ENCODE measurements at places on chromosomes 5 and 9.
A peak's percentile ranks its signal among the peaks of the same experiment; 100 is the strongest.

DNA sequence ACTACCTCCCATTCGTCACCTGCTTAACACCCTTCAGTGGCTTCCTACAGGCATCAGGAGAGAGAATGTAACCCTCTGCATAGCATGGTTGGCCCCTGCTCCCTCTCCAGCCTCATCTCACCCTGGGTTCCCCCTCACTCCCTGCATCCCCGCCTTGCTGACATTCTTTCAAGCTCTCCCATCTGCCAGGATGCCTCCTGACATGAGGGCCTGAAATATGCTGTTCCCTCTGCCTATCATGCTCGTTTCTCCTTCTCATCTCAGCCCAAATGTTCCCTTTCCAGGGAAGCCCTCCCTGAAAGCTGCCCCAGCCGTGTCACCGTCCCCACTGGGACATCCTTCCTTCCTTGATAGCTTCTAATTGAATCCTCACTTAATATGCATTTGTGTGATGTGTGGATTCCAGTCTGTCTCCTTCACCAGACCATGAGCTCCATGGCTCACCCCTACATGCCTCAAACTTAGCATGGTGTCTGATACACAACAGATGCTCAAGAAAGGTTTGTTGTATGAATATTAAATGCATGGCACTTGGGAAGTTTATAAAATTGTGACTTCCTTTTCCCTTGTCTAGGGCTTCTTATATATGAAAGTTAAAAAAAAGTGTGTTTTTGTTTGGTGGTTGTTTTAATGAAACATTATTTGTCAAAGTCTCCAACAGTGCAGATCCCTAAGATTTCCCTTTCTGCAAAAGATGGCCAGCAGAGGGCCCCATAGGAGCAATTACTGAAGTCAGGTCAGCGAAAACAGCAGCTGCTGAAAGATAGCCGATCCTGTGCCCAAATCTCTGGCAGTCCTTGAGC is 7.3 kb upstream of the C5orf58 start:
- peak; percentile 41 for DNase-seq

- no peak for DNase-seq
Observed at GRCh38 chr9:121946465-121946864, 146.6 kb downstream of the TTLL11 start.

- no peak for DNase-seq
Observed at GRCh38 chr9:88965473-88965872, 25.8 kb upstream of the S1PR3 start.

DNA sequence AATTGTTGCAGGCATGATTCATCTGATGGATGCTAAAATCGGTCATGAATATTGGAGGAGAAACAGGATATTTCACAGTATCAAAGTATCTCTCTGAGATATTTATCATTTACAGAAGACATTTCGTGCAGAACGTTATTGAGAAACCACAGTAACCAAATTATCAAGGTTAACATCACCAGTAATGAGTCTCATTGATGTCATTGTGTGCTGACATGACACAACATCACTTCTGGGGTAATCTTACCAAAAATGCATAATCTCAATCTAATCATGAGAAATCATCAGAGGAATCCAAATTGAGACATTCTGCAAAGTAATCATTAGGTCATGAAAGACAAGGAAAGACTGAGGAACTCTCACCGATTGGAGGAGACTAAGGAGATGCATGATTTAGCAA is 42.7 kb downstream of the C5orf22 start:
- no peak for DNase-seq

- DNase-seq: no peak
Observed at GRCh38 chr9:94507531-94508258, 47.2 kb upstream of the PCAT7 start.

- no peak for DNase-seq
Observed at GRCh38 chr5:79973511-79973910, 17.6 kb downstream of the MTX3 start.

GRCh38 chr9:101460965-101461364 is 25.4 kb upstream of the ALDOB start:
- DNase-seq: no peak

All from stimulated activated CD4-positive, alpha-beta T cell treated with anti-CD3 and anti-CD28 coated beads, Interleukin-12 subunit alpha, Interleukin-12 subunit beta, amount 100 ng/mL, for 24 hours (primary cell).